ENCODE measurements at places on chromosomes 5 and 9.

DNA sequence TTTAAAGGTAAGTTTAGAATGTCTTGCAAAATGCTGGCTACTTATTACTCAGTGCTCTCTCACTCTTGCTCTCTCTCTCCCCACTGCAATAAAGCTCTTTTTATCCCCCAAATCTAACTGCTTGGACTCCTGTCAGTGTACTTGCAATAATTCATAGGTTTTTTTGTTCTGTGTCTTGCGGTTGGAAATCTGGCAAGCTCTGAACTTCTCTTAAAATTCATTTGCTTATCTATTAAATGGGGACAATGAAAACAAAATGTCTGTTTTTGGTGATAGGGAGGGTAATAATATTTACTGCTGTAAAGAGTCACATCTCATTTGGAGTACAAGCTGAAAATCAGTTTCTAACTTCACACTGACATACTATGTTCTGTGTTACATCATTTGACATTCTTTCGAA lies 18.7 kb upstream of the OR13D1 start:
- no peak for DNase-seq

DNA sequence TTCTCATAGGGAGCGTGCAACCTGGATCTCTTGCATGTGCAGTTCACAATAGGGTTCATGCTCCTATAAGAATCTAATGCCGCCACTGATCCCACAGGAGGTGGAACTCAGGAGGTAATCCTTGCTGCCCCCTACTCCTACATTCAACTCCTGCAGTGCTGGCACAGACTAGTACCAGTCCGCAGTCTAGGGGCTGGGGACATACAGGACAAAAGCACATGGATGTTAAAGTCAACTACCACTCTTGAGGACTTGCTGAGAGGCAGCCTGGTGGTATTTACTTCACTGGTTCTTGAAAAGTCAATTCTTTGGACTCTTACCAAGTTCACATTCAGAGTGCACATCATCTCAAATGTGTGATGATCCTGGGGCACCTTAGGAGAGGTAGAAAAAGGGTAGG lies 33.0 kb downstream of the MTMR12 start:
- DNase-seq = no peak

- no peak for DNase-seq
Measured at GRCh38 chr9:26754509-26755164, 138.0 kb downstream of the CAAP1 start.

DNA sequence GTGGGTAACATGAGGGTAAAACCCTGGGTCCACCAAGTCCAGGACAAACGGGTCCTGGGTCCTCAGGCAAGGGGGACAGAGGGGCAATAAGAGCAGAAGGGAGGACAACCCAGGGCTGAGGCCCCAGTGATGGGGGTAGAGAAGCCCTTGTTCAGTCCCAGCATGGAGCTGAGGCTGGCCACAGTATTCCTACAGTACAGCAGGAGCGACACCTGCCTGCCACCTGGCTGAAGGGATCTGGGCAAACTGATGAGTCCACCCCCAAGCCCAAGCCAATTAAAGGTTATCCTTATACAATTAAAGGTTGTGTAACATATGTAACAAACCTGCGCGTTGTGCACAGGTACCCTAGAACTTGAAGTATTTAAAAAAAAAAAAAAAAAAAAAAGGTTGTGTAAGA lies 97.7 kb upstream of the LRRTM2 start:
- DNase-seq = no peak

GRCh38 chr5:34485768-34486030 lies 170.4 kb upstream of the RAI14 start:
- no peak for DNase-seq

Data from transverse colon (tissue), 4 donors.